ENCODE measurements at places on chromosomes 13 and 19. TPM values are rescaled to one million over a fixed set of nuclear protein-coding genes. Genes with fewer than 3 reads are reported as not detected.

Gene F2RL3
- total RNA-seq = not detected

Gene ZNF575
- total RNA-seq = not detected

Gene SIGLEC12
- total RNA-seq = not detected

Gene DAZAP1
- 22.0 TPM for total RNA-seq

GRCh38 chr13:24228852-24229458 is 68.4 kb downstream of the SPATA13 start:
- H3K27me3 ChIP-seq = no peaks in the 10 kb centered on the region
- no peak overlapping the region for H3K27ac ChIP-seq
- H3K36me3 ChIP-seq = peaks cover 14% of the 10 kb centered on the region
- H3K4me1 ChIP-seq = peaks cover 6% of the 10 kb centered on the region

DNA sequence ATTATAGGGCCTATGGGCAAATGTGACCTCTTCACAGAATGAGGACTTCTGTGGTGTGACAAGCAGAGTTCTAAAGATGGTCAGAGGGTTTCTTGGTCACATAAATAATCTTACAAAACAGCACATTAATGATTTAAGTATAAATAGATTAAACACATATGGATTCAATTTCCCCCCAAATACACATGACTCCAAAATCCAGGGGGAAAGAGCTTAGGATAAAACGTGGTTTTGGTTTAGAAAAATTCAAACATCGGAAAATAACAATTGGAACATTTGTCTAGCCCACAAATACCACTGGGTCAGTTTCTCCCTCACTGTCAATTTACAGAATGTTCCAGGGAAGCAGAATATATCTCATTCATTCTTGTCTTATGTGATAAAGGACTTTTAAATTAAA is 283.1 kb downstream of the COG6 start:
- H3K4me1 ChIP-seq = no peaks in the 10 kb centered on the region
- H3K27ac ChIP-seq = no peak overlapping the region
- H3K36me3 ChIP-seq = no peaks in the 10 kb centered on the region
- no peak overlapping the region for H3K4me3 ChIP-seq

DNA sequence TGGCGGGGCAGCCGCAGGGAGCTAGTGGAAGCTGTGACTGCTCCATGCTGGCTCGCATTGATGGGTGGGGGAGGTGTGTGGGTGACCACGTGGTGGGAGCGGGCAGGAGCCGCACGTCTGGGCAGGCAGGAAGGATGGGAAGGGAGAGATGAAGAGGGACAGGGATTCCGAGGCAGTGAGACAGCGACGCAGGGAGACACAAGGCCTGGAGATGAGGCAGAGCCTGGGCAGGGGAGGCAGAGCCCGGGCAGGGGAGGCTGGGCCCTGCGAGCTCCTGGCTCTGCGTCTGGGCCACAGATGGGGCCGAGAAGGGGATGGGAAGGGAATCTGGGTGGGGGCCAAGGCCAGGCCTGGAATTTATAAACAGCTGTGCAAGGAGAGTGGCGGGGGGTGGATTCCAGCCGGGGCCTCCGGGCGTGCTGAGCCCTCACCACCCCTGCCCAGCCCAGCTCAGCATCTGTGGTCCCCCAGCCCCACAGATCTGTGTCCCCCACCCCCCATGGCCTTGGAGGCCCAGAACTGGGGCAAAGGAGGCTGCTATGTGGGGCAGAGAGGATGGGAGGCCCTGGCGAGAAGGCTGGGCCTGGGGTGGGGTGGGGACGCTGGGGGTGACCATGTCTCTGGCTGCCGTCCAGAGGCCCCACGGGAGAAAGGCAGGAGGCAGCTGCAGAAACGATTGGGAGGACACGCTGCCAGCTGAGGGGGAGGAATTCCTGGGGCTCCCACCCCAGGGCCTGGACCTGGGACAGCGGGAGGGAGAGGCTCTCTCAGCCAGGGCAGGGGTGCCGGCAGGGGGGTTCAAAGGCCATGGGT is 6.0 kb downstream of the EHD2 start:
- H3K4me3 ChIP-seq = 0 out of 2 replicates have a peak overlapping the region, but pooled peaks have one; percentile 7
- H3K27ac ChIP-seq = peak overlapping the region; percentile 97
- peaks cover 49% of the 10 kb centered on the region for H3K36me3 ChIP-seq
- H3K4me1 ChIP-seq = peaks cover 39% of the 10 kb centered on the region
- H3K27me3 ChIP-seq = no peaks in the 10 kb centered on the region

GRCh38 chr19:47735131-47735530 is 10.2 kb upstream of the NOP53 start:
- H3K27me3 ChIP-seq = no peaks in the 10 kb centered on the region
- no peak overlapping the region for H3K27ac ChIP-seq
- H3K4me3 ChIP-seq = no peak overlapping the region

GRCh38 chr13:44627441-44627840 is 51.3 kb upstream of the TSC22D1 start:
- peak; percentile 25 for DNase-seq
- H3K27ac ChIP-seq = no peak overlapping the region
- no peaks in the 10 kb centered on the region for H3K27me3 ChIP-seq
- H3K4me1 ChIP-seq = peaks cover 26% of the 10 kb centered on the region

- H3K27me3 ChIP-seq = no peaks in the 10 kb centered on the region
- no peaks in the 10 kb centered on the region for H3K4me1 ChIP-seq
- no peak overlapping the region for H3K27ac ChIP-seq
- H3K36me3 ChIP-seq = no peaks in the 10 kb centered on the region
Observed at GRCh38 chr19:13615890-13616289, 109.6 kb upstream of the CACNA1A start.

DNA sequence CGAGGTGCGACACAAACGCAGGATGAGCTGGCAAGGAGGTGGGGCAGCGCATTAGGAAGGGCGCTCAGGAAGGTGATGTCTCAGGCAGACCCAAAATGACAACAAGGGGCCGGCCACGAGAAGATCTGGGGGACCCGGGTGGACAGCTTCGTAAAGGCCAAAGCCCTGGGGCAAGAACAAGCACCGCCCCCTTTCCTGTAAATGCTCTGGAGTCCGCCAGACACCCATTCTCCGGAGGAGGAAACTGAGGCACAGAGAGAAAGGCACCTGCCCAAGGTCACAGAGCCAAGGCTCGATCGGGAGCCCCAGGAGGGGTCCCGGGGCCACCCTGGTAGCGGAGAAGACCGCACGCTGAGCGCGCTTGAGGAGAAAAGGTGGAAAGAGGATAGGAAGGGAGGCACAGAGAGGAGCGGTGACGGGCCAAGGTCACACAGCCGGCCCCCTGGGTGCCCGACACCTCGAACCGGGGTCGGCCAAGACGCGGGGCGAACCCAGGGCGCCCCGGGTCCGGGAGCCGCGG is 571 bp downstream of the SAFB2 start:
- H3K4me1 ChIP-seq = peaks cover 14% of the 10 kb centered on the region
- no peaks in the 10 kb centered on the region for H3K27me3 ChIP-seq
- peak overlapping the region; percentile 63 for H3K4me3 ChIP-seq
- no peak for DNase-seq
- H3K36me3 ChIP-seq = peaks cover 38% of the 10 kb centered on the region
- peak overlapping the region; percentile 73 for H3K27ac ChIP-seq

DNA sequence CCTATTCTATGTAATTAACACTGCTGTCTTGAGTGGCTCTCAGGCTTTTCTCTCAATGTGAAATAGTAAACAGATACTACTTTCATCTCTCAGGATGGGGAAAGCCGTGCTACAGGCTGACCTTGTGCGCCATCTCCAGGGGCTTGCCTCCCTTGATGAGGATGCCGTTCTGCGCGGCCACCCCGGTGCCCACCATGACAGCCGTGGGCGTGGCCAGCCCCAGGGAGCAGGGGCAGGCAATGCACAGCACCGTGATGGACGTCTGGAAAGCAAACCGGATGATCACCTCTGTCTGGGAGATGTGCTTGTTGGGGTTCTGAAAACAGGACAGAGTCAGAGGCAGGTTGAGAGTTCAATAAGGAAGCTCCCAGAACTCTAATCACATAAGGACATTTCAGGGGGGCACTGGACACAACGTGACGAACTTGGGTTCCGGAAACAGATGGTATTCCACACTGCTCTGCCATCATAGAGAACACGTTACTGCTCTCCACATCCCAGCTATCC is 65.0 kb downstream of the ATP7B start:
- no peak overlapping the region for H3K4me3 ChIP-seq
- H3K36me3 ChIP-seq = no peaks in the 10 kb centered on the region
- no peak overlapping the region for H3K27ac ChIP-seq

DNA sequence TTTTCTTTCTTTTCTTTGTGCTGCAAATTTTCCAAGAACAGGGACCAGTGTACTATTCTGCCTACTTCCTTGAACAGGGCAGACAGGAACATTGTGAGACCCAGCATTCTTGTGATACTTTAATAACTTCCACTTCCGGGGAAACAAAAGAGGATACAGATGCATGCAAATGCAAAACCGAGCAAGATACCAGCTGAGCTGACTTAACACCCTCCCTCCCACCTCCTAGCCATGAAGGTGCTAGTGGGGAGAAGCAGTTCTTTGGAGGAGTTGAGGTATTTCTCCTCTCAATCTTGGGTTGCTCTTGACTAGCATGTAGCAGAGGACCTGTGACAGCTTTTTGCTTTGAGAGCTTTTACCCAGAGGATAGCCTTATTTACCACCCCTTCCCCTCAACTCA is 111.2 kb downstream of the KLF5 start:
- H3K4me3 ChIP-seq = no peak overlapping the region
- no peaks in the 10 kb centered on the region for H3K27me3 ChIP-seq
- no peak for DNase-seq
- peaks cover 11% of the 10 kb centered on the region for H3K4me1 ChIP-seq

GRCh38 chr13:37476874-37477273 is 121.7 kb downstream of the POSTN start:
- H3K4me1 ChIP-seq = peaks cover 6% of the 10 kb centered on the region
- DNase-seq = peak; percentile 83
- H3K4me3 ChIP-seq = no peak overlapping the region
- no peaks in the 10 kb centered on the region for H3K27me3 ChIP-seq

DNA sequence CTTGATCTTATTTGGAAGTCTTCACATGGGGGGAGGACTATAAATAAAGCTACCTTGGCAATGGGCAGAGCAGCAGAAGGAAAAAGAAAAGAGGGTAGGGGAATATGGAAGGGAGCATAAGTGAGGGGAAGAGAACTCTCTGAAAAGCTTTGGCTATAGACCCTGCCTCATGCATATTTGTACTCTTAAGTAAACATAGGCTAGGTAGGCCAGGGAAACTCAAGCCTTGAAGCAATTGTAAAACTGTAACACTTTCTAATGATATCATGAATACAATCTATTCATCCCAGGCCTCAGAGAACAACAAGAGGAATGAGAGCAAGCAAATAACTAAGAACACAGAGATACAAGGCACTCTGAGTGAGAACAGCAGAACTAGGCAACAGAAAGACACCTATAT is 20.4 kb downstream of the MYCBP2 start:
- H3K36me3 ChIP-seq = no peaks in the 10 kb centered on the region
- DNase-seq = no peak
- H3K27ac ChIP-seq = no peak overlapping the region
- no peak overlapping the region for H3K4me3 ChIP-seq
- H3K27me3 ChIP-seq = no peaks in the 10 kb centered on the region

DNA sequence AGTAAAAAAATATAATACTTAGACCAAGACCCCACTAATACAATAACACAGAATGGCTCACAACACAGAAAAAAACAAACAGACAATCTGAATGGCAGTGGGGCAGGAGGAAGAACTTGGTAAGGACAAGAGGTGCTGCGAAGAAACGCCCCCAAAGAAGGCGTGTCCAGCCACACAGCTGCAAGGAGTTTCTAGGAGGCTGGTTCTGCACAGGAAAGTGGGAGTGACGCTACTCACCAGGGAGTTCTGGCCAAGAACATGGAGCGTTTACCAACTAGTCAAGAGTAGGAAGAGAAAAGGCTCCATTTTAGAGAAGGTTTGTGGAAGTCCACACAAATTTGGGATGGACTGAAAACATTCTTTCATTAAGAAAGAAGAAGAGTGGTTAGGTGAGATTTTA is 95.3 kb upstream of the SLC15A1 start:
- no peaks in the 10 kb centered on the region for H3K27me3 ChIP-seq
- H3K4me1 ChIP-seq = no peaks in the 10 kb centered on the region
- no peak overlapping the region for H3K4me3 ChIP-seq
- no peak for DNase-seq
- H3K27ac ChIP-seq = no peak overlapping the region
- no peaks in the 10 kb centered on the region for H3K36me3 ChIP-seq

DNA sequence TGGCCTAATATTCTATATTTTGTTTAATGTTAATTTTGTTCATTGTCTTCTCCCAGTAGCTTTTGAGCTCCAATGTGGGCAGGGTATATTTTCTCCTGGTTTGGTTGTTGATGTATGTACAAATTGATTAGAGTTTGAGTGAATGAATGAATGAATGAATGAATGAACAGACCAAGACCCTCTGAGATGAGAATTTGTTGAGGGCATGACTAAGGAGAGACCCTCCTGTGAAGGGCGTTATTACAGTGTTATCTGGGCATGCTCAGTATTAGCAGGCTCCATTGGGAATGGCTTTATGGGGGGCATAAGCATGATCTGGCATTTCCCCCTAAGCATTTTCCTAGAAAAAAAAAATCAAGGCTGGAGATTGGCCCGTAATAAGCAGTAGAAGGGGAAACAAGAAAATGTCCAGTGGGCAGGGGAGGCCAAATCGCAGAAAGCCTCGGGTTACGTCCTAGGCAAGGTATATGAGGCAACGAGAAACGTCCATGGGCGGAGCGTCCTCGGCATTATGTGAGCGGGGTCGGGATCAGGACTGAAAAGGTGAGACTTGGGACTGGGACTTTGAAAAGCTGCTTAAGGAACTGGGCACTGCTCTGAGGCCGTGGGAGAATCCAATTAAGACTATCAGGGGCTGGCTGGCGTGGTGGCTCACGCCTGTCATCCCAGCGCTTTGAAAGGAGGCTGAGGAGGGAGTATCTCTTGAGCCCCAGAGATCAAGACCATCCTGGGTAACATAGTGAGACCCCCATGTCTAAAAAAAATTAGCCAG is 904 bp upstream of the ARHGAP33 start:
- H3K36me3 ChIP-seq = 0 out of 2 replicates have a peak, but pooled peaks cover 2% of the 10 kb centered on the region
- no peak overlapping the region for H3K4me3 ChIP-seq
- DNase-seq = no peak
- no peaks in the 10 kb centered on the region for H3K27me3 ChIP-seq
